Stromal cell of bone marrow (primary cell): ENCODE measurements at places on chromosomes 6 and 20.

DNA sequence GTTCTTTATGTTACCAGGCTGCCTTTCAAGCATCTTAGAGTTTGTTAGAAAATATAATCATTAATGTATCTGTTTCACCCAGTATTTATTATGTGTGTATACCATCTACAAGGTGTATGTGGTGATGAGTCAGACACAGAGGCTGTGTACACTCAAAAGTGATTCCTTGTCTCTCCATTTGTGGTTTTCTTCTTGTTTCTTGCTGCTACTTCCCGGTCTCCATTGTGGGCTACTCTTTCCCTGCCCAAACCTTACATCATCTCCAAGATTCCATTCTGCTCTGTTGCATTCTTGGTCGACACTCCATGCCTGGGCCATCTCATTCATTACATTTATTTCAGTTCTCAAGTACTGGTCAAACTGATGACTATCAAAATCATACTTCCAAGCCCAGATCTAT, 182.2 kb upstream of the STXBP5 start:
- no peak for DNase-seq

- no peak for DNase-seq
These were observed 27.1 kb upstream of the PHACTR3 start for GRCh38 chr20:59577037-59577808.

DNA sequence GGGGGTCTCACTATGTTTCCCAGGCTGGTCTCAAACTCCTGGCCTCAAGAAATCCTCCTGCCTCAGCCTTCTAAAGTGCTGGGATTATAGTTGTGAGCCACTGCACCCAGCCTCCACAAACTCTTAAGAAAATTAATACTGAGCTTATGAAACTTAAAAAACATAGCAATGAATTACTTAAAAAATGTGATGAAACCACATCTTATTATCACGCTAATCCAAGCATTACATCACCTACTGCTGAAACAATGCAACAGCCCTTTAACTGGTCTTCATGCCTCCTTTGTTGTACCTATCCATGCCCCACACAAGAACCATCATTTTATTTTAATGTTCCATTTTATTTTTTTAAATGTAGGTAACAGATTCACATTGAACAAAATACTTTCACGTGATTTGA, 24.9 kb downstream of the SESN1 start:
- no peak for DNase-seq

GRCh38 chr20:46122516-46123481, 4.7 kb downstream of the CD40 start:
- no peak for DNase-seq

DNA sequence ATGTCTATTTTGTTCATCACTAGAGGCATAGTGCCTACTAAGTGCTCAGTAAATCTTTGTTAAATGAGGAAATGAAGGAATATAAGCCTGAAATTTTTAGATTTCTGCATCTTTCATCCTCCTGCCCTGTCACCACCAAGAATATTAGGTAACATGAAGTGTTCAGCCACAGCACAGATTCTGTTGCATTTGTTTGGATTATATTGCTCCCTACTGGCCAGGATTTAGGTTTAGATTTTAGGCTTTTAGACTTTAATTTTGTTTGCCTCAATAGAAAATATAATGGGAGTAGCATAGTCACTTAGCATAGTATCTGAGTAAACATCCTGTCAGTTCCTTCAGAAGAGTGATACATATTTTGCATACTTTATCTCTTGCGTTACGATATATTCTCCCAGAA, 14.2 kb downstream of the FARS2 start:
- DNase-seq, result no peak

GRCh38 chr6:131602781-131603312, 25.2 kb downstream of the MED23 start:
- DNase-seq, result peak; percentile 83

GRCh38 chr6:159979136-159979874, 10.4 kb downstream of the IGF2R start:
- no peak for DNase-seq

- DNase-seq, result no peak
These were observed 9.1 kb downstream of the ANKRD60 start for GRCh38 chr20:58219342-58219700.

DNA sequence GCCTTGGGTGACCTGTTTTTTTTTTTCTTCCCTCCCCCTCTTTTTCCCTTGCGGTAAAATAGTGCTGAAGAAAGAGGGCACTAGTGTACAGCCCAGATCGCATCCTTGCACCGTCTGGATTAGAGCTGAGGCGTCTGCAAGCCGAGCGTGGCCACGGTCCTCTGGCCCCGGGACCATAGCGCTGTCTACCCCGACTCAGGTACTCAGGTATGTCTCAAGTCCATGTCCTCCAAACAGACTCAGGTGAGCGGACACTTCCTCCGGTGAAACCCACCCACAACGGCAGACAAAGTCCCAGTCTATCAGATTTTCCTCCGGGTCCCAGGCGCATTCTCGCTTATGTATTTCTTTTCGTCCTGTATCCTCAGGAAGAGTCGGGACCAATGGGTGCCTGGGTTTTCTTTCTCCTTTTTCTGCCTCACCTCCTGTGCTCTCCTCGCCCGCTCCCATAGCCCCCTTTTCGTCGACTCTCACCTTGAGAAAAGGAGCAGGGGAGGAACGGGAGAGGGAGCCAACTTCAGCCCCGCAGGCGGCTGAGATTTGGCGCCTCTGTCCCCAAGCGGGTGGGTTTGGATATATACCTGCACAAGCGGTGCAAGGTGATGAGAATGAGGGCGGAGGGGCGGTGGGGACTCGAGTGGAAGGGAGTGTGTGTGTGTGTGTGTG, 1.1 kb upstream of the GRM1 start:
- DNase-seq, result no peak

DNA sequence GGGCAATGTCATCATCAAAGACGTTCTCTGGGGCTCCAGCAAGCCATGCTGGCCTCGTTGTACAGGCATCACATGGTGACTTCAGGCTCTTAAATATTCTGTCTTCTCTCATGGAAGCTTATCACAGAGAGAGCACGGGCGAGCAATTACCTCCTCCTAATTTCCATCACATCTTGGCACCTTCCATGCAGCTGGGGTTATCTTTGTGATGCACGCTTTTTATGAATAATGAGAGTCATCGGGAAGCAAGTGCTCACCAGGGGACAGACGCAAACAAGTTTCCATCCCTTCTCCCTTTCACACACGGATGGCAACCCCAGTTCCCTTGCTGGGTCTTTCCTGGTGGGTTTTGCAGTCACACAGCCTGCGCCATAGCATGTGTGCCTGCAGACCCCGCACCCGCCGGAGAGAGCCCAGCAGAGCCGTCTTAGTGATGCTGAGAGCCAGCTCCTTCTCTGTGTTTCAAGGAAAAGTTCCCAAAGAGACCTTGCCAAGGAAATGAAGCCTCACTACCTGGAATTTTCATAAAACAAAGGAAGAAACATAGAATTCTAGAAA, 116.3 kb upstream of the AFDN start:
- DNase-seq, result no peak

DNA sequence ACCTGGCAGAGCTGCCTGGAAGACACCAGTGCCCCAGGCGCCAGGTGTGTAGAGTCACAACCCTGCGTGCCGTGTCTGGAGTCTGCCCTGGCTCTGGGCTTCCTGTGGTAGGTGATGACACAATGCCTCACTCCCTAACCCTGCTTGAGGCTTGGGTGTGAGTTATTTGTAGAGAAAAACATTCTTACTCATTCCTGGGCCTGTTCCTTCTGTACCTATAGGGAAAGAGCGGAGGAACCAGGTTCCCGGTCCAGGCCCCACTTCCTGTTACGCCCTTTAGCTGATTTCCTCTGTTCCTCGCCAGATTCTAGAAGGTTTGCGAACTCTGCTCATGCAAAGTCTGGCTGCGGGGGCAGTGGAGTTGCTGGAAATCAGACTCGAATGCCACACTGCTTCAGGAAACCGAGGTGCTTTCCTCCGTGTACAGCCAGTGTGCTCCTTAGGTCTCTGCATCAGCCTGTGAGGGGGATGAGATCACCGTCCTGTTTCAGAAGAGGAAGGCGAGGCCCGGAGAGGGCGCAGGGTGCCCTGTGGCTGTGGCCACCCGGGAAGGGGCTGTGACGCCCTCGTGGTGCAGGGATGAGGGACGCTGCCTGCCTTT, 67.1 kb upstream of the DUSP22 start:
- no peak for DNase-seq

DNA sequence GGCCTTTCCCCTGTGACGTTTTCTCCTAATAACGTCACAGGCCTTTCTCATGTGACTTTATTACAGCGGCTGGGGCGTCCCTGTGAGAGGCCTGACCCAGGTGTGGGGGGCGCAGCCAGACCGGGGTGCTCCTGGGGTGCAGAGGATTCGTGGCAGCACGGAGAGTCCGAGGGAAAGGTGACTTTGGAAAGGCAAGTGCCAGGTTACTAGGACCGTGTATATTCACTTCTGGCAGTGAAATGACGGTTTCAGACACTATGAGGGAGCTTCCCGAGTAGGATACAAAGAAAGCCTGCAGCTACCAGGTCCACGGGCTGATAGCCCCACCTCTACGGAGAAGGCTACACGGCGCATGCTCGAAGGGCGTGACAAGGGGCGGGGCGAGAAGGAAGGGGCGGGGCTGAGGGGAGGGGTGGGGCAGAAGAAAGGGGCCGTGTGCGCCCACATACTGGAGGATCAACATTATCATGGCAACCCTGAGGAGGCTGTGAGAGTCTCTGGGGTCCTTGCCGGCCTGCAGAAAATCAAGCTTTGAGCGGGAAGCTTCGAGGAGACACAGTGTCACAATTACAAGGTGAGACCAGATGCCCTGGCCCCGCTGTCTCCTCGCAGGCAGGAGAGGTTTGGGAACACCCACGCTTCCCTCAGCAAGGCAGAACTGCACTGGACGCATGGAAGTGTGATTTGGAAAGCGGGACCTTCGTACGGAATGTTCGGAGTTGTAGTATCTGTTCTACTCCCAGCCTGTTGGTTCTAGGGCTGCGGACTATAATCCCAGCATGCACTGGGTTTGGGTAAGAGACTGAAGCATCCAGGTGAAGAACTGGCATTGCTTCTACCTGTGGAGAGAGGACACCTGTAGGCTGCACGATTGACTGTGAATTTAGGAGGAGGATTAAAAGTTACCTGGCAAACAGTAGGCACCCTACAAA, 54.4 kb upstream of the ZNF337 start:
- DNase-seq, result no peak

DNA sequence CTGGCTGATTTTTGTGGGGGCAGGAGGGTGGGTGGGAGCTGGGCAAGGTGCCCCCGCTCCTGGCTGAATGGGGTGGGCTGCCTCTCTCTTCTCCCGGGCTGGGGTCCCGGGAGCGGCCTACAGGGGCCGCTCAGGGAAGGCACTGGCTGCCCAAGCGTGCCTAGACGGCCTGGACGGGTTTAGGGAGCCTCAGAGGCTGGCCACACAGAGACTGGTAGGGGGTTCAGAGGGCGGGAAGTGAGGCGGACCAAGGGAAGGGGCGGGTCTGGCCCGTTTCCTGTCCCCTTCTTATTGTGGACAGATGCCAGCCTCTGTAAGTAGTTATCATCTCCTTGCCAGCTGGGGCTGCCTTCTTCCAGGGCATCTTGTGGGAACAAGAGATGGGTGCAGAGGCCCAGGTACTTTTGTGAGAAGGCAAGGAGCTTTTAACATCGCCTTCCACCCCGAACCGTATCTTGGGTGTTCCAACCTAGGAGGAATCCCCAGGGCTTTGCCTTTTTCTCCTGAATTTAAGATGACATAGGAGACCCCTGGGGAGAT, 437 bp downstream of the CD40 start:
- no peak for DNase-seq

GRCh38 chr6:117986396-117986795, 79.3 kb downstream of the SLC35F1 start:
- no peak for DNase-seq

- DNase-seq, result no peak
These were observed 266.1 kb upstream of the RNF24 start for GRCh38 chr20:4281258-4282055.

- DNase-seq, result no peak
These were observed 1144.5 kb downstream of the HACE1 start for GRCh38 chr6:103715269-103715668.

GRCh38 chr20:62019144-62019805, 46.4 kb downstream of the TAF4 start:
- no peak for DNase-seq

GRCh38 chr20:43563429-43563828, 4.6 kb downstream of the SGK2 start:
- DNase-seq, result no peak

- peak; percentile 36 for DNase-seq
These were observed 157.4 kb upstream of the LAMA2 start for GRCh38 chr6:128725271-128726233.

DNA sequence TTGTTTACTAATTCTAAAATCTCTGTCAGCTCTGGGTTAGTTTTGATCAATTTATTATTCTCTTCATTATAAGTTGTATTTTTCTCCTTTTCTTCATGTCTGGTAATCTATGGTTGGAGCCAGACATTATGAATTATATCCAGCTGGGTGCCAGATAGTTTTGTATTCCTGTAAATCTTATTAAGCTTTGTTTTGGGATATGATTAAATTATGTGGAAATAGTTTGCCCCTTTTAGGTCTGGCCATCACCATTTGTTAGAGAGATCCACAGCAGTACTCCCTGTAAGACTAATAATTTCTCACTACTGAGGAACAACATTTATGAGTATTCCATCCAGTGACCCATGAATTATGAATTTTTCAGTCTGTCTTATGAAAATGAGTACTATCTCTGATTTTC, 20.9 kb upstream of the SLC17A1 start:
- no peak for DNase-seq

GRCh38 chr6:168641446-168641845, 200.5 kb downstream of the SMOC2 start:
- DNase-seq, result no peak

DNA sequence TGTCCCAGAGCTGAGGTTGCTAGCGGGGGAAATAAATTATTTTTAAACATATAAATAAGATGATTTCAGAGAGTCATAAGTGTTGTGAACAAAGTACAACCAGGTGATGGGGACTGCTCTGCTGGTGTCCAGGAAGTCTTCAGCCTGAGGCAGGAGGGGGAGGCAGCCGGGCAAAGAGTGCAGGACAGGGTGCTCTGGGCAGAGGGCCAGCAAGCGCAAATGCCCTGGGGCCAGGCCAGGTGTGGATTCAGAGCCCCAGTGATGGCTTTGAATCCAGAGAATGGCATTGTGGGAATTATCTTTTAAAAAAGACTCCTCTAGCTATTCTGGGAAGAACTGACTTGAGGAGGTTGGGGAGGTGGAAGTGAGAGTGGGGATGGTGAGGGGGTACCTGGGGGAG, 1.6 kb downstream of the CLPSL1 start:
- DNase-seq, result no peak

GRCh38 chr6:158536084-158536890, 23.6 kb upstream of the TMEM181 start:
- peak; percentile 49 for DNase-seq
